ENCODE measurements at places on chromosomes 6 and 20. TPM values are rescaled to one million over a fixed set of nuclear protein-coding genes. Genes with fewer than 3 reads are reported as not detected.
A peak's percentile ranks its signal among the peaks of the same experiment; 100 is the strongest.

HUS1B gene
- 4.8 TPM for total RNA-seq

MAPK13 gene
- total RNA-seq, result 68.7 TPM

KCNQ5 gene
- 0.59 TPM for total RNA-seq

MYL9 gene
- total RNA-seq, result 7.7 TPM

CTCFL gene
- not detected for total RNA-seq

EPB41L1 gene
- total RNA-seq, result 0.54 TPM

KIZ gene
- total RNA-seq, result 32.8 TPM

ABRACL gene
- 43.8 TPM for total RNA-seq

ESR1 gene
- total RNA-seq, result 4.7 TPM

FLRT3 gene
- total RNA-seq, result not detected

SUMO4 gene
- total RNA-seq, result 9.0 TPM

SLC22A16 gene
- 0.54 TPM for total RNA-seq

NOL7 gene
- total RNA-seq, result 50.2 TPM

DNA sequence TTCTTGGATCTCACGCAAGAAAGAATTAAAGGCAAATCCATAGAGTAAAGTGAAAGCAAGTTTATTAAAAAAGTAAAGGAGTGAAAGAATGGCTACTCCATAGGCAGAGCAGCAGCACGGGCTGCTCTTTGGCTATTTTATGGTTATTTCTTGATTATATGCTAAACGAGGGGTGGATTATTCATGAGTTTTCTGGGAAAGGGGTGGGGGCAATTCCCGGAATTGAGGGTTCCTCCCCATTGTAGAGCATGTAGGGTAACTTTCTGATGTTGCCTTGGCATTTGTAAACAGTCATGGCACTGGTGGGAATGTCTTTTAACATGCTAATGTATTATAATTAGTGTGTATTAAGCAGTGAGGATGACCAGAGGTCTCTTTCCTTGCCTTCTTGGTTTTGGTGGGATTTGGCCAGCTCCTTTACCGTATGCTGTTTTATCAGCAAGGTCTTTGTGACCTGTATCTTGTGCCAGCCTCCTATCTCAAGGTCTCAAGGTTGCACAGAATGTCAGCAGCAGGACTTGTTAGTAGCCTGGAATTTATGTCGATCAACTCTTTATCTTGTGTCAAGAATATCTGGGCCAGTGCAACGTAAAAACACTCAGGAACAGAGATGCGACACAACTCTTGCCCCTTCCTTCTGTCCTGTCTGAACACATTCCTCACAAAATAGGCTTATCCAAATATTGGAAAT lies 931.4 kb downstream of the QKI start:
- H3K4me3 ChIP-seq, result no peak overlapping the region
- no peaks in the 10 kb centered on the region for H3K27me3 ChIP-seq
- DNase-seq, result no peak
- H3K27ac ChIP-seq, result no peak overlapping the region
- no peaks in the 10 kb centered on the region for H3K36me3 ChIP-seq
- H3K4me1 ChIP-seq, result no peaks in the 10 kb centered on the region

DNA sequence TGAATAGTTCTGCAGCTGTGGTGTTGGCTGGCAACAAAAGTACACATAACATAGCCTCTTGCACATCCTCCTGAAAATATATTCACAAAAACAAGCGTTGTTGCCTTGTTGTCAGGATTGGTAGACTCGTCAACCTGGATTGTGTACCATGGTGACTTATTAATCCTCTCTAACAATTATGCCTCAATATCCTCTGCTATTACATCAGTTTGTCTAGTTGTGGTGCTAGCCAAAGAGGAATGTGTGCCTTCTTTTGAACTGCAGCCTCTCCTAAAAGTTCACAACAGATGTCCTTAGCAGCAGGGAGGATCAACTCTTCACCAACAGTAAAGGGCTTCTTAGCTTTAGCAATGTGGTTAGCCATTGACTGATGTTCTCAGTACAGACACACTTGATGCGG lies 3.6 kb upstream of the SF3B5 start:
- peaks cover 4% of the 10 kb centered on the region for H3K27me3 ChIP-seq
- no peaks in the 10 kb centered on the region for H3K36me3 ChIP-seq
- DNase-seq, result no peak
- H3K4me3 ChIP-seq, result no peak overlapping the region
- H3K4me1 ChIP-seq, result peaks cover 21% of the 10 kb centered on the region
- H3K27ac ChIP-seq, result no peak overlapping the region

GRCh38 chr6:149636124-149636523 lies 12.4 kb downstream of the KATNA1 start:
- H3K27ac ChIP-seq, result no peak overlapping the region
- no peak overlapping the region for H3K4me3 ChIP-seq
- H3K4me1 ChIP-seq, result no peaks in the 10 kb centered on the region
- peaks cover 18% of the 10 kb centered on the region for H3K36me3 ChIP-seq
- DNase-seq, result no peak
- H3K27me3 ChIP-seq, result no peaks in the 10 kb centered on the region

DNA sequence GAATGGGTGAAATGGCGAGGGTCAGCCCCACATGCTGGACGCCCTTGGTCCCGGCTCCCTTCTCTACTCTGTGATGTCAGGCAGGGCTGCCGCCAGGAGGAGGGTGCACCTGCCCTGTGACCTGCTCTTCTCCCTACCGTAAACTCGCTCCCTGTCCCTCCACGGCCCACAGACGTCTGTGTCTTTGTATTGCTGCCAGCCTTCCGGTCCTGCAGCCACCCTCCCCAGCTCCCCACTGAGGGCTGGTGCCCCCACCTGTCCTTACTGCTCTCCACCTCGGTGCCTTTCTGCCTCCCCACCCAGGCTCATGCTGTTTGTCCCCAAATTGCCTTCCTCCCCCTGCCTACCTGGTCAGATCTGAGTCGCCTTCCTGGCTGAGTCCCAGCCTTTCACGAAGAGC lies 4.1 kb upstream of the CCR6 start:
- H3K4me3 ChIP-seq, result peak overlapping the region; percentile 33
- peaks cover 89% of the 10 kb centered on the region for H3K4me1 ChIP-seq

DNA sequence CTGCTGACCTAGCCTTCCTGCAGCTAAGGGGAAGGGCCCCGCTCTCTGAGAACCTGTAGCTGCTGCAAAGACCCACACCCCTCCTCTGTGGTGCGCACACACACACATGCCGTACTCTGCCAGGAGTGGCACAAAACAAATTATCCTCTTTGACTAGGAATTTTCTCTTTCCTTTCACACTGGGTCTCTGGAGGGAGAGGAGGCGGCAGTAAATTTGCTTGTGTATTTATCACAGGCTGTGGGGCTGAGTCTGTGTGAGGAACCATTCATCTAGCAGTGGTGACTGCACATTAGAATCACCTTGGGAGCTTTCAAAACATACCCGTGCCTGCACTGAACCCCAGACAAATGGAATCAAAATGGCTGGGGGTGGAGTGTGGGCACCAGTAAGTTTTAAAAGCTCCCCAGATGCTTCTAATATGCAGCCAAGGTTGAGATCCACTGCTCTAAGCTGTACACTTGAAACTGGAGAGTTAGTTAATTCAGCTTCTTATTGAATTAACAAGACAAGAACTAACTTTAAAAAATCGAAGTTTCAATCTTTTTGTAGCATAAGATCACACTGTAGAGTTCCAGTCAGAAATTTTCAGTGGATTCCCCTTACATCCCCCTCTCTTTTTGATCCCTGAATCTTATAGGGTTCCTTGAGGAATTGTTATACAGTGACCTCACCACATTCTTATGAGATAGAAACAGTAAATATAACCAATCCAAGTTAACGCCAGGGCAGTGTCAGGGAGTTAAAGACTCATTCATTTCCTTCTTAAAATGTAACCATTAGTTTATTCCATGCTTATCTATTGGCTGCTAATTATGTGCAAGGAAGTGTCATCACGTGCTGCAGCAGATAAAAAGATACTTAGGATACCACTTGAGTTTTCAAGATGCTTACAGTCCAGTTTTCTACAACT lies 29.8 kb upstream of the GMDS start:
- no peak overlapping the region for H3K4me3 ChIP-seq
- peaks cover 17% of the 10 kb centered on the region for H3K36me3 ChIP-seq
- no peaks in the 10 kb centered on the region for H3K27me3 ChIP-seq
- no peak overlapping the region for H3K27ac ChIP-seq

DNA sequence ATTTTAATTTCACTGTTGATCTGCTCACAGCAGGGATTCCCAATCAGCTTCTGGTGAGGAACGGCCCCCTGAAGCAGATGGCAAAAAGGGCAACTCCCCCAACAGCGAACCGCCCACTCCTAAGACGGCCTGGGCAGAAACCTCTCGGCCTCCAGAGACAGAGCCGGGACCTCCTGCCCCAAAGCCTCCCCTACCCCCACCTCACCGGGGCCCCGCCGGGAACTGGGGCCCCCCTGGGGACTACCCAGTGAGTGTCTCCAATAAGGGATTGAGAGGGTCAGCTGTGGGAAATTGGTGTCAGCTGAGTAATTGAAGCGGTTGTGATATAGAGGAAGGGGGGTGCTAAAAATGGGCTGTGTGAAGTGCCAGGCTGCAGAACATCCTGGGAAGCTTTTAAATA lies 6.4 kb downstream of the PRRC2A start:
- peaks cover 83% of the 10 kb centered on the region for H3K36me3 ChIP-seq
- H3K27ac ChIP-seq, result no peak overlapping the region
- no peak overlapping the region for H3K4me3 ChIP-seq
- H3K27me3 ChIP-seq, result no peaks in the 10 kb centered on the region
- peaks cover 7% of the 10 kb centered on the region for H3K4me1 ChIP-seq

GRCh38 chr6:101083533-101084175 lies 202.5 kb upstream of the ASCC3 start:
- DNase-seq, result no peak
- H3K4me1 ChIP-seq, result no peaks in the 10 kb centered on the region
- no peak overlapping the region for H3K27ac ChIP-seq
- H3K36me3 ChIP-seq, result no peaks in the 10 kb centered on the region
- H3K27me3 ChIP-seq, result no peaks in the 10 kb centered on the region

- no peaks in the 10 kb centered on the region for H3K4me1 ChIP-seq
- no peak overlapping the region for H3K27ac ChIP-seq
- no peak overlapping the region for H3K4me3 ChIP-seq
- DNase-seq, result no peak
- no peaks in the 10 kb centered on the region for H3K27me3 ChIP-seq
- no peaks in the 10 kb centered on the region for H3K36me3 ChIP-seq
Measured at GRCh38 chr6:140271759-140272377, 897.4 kb upstream of the CITED2 start.

DNA sequence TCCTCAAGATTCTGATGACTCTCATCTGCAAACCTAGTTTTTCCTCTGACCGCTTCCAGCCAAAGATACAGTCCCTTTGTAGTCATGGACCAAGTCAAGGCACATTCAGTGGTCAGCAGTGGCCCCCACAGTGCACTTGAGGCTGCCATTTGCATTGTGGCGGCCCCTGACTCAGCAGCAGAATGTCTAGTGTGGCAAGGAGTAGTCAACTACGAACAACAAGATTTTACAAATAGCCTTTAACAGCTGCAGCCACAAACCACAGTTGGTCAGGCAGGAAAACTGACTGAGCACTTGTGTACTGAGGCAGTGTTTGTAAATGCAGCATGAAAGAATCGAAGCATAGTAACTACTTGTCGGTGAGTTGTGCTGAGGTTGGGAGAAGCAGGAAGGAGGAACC lies 49.6 kb downstream of the SLC2A12 start:
- peaks cover 6% of the 10 kb centered on the region for H3K27me3 ChIP-seq
- no peak for DNase-seq
- H3K4me3 ChIP-seq, result no peak overlapping the region
